ENCODE measurements at places on chromosomes 6 and 20. TPM values are rescaled to one million over a fixed set of nuclear protein-coding genes. Genes with fewer than 3 reads are reported as not detected.

DNA sequence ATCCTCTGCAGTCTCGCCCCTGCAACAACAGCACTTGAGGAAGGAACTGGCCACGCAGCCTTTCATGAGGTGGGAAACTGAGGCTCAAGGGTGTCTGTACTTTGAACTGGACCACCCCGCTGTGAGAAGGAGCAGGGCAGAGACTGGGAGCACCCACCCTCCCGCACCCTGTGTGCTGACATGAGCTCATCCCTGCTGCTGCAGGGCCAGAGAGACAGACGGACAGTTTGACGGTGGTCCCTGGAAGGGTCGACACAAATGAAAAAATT, 16.9 kb upstream of the MRGBP start:
- no peak for DNase-seq

GRCh38 chr20:57287007-57287880, 20.8 kb upstream of the BMP7 start:
- no peak for DNase-seq

DNA sequence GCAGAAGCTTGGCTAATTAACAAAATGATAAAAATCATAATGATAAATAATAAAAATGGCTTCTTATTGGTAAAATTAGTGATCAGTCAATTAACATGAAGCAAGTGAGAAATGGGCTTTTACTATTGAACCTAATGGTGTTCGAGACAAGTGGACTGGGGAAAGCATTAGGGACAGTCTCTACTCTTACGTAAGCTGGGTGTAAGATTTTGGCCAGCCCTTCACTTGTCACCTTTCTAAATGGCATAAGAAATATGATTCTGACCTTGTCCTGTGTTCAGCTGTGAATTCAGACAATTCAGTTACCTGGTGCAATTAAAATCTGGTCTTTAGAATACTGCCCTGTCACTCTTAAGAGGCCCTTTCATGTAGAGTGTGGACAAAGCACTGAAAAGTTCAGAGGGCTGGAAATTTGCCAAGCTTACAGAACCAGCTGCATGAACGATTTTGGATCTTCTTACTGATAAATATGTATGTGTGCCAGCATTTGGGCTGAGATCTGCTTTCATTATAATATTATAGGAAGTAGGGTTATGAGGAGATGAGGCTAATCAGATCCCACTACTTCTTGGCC, 115.9 kb downstream of the QRSL1 start:
- no peak for DNase-seq

- no peak for DNase-seq
These were observed 42.7 kb downstream of the RIMS1 start for GRCh38 chr6:71929047-71929446.

DNA sequence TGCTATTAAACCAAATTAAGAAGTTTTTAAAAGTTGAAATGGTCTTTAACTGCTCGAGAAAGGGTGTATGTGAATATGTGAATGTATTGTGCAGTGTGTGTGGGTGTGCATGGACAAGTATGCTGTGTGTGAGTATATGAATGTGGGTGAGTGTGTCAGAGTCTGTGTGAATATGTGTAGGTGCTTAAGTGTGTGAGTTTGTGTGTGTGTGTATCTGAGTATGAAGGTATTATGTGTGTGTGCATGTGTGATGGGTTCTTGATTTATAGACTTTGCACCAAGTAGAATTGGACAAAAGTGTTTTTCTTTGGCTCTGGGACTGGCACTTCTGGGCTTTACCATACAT, 21.6 kb downstream of the EYA2 start:
- DNase-seq, result no peak

The MBOAT1 gene
- total RNA-seq, result 44.2 TPM
